NCI-H2227 treated with DMSO at 0.1 percent for 48 hours (cell line): ENCODE measurements at places on chromosomes 3 and 15.

DNA sequence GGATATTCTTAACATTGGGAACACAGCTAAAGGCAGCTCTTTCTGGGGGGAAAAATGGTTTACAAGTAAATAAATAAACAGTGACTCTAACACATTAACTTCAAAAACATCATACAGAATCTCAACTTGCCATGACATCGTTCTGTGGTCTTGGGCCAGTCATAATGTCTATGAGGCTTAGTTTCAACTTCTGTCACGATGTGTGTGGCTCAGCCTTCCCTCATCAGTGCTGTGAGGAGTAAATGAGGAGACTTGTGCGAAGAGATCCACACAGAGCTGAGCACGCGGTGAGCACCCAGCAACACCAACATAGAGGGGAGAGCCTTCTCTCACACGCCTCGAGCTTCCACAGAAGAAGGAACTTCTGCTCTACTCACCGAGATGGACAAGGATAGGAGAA is 49.0 kb downstream of the DZIP1L start:
- DNase-seq = no peak

GRCh38 chr3:48765376-48765775 is 48.4 kb upstream of the IP6K2 start:
- DNase-seq = no peak

DNA sequence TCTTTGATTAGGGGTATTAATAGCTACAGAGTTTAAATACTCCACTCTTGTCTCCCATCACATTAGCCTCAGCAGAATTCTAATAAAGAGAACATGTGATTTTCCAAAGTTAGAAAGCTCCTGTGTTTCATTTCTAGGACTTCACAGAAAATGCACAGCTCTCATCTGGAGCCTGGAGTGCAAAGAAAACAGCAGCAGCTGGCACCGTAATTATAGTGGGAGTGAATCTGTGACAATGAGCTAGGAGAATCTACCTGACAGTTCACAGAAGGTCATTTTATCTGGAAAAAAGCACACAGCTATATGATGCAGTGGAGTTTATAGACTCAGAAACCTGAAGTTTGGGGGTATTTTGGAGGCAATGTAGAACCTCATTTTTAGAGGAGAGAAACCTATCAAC is 5.4 kb upstream of the TRIM59 start:
- peak; percentile 71 for DNase-seq

DNA sequence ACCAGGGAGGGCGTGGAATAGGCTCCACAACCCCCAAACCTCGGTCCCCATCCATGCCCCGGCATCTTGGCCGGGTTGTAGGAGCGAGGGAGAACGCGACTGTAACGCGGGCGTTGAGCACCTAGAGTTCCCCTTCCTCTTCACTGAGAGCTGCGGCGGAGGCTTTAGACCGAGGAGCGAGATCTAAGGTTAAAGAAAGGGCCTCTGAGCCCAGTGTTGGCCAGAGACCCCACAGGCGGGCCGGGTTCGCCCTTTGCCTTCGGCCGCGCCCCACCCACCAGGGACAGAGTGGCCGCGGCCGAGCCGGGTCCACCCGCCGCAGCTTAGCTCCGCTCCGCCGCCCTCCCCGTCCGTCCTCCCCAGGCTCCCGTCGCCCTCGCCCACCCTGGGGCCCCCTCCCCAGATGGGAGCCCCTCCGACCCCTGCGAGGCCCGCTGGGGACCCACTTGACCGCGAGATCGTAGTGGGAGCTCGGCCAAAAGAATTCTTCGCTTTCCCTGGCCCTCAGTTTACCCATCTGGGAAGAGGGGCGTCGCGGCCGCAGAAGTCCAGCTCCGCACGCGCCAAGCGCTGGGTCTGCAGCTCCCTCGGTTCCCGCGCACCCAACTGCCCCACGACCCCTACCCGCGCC is 425 bp downstream of the ANPEP start:
- no peak for DNase-seq

GRCh38 chr3:79011821-79012529 is 755.8 kb downstream of the ROBO1 start:
- no peak for DNase-seq

DNA sequence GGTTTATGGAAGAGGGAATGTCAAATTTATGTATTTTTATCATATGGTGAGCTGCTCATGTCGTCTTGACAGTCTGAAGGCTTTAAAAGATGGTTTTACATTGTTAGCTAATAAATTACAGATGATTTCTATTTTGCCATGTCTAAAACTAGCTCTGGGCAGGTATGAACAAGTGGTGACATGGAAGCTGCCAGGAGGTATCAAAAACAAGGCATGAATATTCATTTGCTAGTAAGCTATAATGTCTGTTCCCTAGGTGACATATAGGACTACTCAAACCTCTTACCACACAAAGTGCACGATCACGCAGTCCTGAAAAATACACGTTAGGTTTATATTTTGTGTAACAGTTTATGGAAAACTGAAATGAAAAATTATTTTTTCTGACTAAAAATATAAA is 34.8 kb downstream of the ST3GAL6 start:
- no peak for DNase-seq

GRCh38 chr3:176855901-176856486 is 341.3 kb downstream of the TBL1XR1 start:
- DNase-seq = no peak

DNA sequence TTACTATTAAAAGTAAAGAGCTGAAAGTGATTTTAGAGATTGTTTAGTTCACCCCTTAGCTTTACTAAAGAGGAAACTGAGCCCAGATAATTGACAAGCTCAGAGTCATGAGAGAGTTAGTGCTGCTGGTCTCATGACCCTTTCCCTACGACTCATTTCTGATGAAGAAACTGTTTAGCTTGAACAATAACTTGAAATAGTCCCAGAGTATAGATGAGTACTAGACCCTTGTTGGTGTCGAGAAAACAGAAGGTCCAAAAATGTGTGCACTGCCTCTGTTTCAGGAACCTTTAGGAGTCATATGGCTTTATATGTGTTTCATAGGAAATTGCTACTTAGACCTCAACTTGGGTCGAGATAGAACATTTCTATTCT is 58.2 kb downstream of the IL16 start:
- no peak for DNase-seq

DNA sequence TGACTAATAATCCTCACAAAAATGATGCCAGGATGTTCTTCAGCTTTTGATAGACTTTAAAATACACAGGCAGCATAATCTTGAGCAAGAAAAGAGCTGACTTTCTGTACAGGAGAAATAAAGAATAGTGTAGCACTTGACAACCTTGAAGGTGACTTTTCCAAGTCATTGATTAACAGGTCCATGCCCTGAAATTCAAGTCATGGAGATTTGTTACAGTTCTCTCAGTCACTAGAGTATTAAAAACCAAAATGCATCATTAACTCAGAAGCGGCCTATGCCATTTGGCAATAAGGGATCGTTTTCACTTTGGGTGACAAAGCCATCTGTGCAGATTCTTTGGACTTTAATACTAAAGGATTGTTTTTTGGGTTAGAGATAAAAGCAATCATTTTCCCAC is 692.7 kb upstream of the SGO1 start:
- DNase-seq = no peak

GRCh38 chr3:100600181-100601042 is 9.0 kb upstream of the ADGRG7 start:
- DNase-seq = no peak

DNA sequence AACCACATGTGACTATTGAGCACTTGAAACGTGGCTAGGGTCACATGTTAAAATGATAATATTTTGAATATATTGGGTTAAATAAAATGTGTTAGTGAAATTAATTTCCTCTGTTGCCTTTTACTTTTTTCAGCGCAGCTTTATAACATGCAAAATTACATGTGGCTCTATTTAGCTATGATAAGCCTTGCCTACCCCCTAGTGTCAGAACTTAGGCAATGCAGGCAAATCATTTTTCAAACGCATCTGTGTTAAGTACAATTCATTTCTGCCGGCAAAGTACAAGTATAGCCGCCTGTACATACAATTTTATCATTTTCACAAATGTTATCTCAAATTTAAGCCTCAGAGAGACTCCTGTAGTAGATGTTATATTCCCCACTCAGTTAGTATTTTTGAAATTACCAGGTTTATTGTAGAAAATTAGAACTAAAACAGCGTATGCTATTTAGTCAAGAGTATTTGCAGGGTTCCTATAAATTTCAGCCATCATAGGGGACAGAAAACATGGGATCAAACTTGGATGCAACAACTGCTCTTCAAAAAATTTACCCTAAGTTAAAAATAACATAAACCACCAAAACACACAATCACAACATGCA is 56.1 kb downstream of the TAFA4 start:
- peak; percentile 24 for DNase-seq

DNA sequence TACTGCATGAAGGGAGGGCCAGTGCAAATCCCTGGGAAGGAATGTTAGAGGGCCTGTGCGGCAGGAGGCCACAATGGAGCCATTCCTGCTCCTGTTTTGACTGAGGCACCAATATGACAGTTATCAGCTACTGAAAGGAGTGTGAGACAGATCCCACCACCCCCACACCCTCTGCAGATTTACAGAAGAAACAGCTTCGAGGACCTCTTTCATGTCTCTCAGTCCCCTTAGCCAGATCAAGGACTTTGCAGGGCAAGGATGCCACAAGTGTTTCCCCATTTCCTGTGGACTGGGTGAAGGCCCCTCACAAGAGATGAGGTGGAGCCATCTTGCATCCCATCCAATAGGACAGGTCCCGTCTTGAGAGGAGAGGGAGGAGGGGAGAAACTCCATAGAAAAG is 48.5 kb upstream of the RASGRP1 start:
- DNase-seq = no peak

DNA sequence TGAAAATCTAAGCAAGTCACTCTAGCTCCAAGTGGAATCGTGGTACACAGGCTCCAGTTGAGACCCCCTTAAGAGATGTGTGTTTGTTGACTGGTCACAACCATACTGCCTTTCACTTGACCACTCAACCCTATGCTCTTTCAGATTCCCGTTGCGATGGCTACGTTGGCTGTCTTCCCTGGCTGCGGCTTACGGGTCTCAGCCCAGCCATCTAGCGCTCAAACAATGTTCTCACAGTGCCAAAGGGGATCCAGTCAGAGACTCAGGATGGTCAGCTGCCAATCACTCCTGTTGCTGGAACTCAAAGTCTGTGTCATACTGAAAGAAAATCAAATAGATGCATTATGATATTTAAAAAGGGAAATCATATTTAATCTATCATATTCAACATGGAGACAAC is 237.6 kb downstream of the ITPR1 start:
- DNase-seq = peak; percentile 40

DNA sequence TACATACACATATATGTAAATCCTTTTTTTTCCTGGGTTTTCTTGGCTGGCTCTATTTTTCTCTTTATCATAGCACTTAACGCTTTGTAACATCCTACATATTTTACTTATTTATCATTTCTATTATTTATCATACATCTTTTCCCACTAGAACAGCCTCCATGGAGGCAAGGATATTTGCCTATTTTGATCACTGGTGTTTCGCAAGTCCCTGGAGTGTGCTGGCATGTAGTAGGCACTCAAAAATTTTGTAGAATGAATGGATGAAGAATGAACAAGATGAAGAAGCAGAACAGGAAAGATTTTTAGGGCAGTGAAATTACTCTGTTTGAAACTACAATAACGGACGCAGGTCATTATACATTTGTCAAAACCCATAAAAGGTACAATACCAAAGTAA is 83.0 kb upstream of the PTX3 start:
- DNase-seq = no peak

- no peak for DNase-seq
Measured at GRCh38 chr3:147904421-147904820, 495.3 kb downstream of the ZIC1 start.

DNA sequence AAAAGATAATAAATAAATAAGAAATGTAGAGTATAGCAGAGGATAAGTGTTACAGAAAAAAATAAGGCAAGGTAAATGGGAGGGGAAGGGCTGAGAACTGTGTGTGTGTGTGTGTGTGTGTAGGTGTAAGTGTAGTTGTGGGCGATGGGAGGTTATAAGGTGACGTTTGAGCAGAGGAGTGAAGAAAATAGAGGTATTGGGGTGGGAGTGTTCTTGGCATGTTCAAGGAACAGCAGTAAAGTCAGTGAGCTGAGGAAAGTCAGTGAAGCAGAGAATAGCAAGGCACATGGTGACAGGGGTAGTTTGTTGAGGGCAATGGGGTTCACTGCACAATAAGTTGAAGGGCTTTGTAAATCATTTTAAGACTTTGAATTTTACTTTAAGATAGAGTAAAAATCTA is 30.9 kb upstream of the ZNF148 start:
- no peak for DNase-seq
